ENCODE measurements at places on chromosomes 1 and 21.

GRCh38 chr21:14857529-14857928 is 207.3 kb downstream of the NRIP1 start:
- DNase-seq = no peak

- no peak for DNase-seq
Observed at GRCh38 chr1:52436817-52437216, 32.4 kb downstream of the PRPF38A start.

DNA sequence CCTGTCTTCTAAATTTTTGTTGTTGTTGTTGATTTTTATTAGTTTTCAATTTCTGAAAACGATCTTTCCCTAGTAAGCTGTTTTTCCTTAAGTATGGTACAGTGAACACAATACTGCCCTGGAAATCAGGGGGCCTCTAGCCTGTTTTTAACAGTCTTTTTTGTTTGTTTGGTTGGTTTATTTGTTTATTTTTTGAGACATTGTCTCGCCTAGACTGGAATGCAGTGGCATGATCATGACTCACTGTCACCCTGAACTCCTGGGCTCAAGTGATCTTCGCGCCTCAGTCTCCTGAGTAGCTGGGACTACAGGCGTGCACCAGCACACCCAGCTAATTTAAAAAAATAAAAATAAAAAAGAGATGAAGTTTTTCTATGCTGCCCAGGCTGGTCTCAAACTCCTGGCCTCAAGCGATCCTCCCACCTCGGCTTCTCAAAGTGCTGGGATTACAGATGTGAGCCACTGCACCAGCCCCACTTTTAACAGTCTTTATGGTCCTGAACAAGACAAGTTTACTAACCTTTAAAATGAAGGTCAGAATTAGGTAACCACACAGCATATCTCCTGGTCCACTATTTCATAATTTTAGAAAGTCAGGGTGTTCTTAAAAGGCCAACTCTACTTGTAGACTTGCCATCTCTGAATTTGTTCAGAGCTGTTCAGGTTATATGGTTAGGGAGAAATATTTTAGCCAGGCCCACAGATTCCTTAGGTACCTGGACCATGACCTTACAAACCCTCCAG is 35.4 kb downstream of the TBCE start:
- no peak for DNase-seq

- no peak for DNase-seq
Observed at GRCh38 chr1:115092175-115092574, 2.9 kb upstream of the TSPAN2 start.

DNA sequence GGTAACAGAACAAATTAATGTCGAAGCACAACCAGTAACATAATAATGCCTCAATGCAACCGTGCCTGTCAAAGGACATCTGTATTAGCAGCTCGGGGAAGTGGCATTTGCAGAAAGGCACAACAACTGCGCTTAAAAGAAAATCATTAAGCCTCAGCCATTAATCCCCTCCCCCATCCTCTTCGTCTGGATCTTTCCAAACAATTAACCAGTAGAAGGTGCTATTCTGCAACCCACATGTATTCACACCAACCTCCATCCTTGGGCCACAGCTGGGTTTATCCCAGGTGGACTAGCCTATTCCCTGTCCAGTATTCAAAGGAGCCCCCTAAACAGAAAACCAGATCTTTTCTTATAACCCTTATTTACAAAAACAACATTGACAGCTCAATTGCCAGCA is 2.6 kb downstream of the RERE start:
- no peak for DNase-seq

- no peak for DNase-seq
Observed at GRCh38 chr1:180698580-180698979, 66.8 kb downstream of the XPR1 start.
